BJ (cell line): ENCODE measurements at places on chromosomes 1 and 21. TPM values are rescaled to one million over a fixed set of nuclear protein-coding genes. Genes with fewer than 3 reads are reported as not detected.

- DNase-seq, result no peak
Observed at GRCh38 chr1:59511476-59512465, 214.9 kb downstream of the FGGY start.

The GJB5 gene
- not detected in 2 replicates for polyA plus RNA-seq

GRCh38 chr1:107900090-107900945, 64.7 kb downstream of the VAV3 start:
- no peak for DNase-seq

The IL12RB2 gene
- not detected in 2 replicates for polyA plus RNA-seq

The RGS7 gene
- polyA plus RNA-seq, result 0.93 and 1.1 TPM in 2 replicates

- DNase-seq, result no peak
Observed at GRCh38 chr21:27622631-27623030, 655.7 kb upstream of the ADAMTS5 start.

GRCh38 chr1:113903501-113904292, 902 bp downstream of the AP4B1 start:
- DNase-seq, result no peak

- peak; percentile 85 for DNase-seq
Observed at GRCh38 chr1:201696217-201696761, 132.7 kb upstream of the IPO9 start.

- no peak for DNase-seq
Observed at GRCh38 chr1:190963321-190963720, 485.7 kb upstream of the BRINP3 start.

DNA sequence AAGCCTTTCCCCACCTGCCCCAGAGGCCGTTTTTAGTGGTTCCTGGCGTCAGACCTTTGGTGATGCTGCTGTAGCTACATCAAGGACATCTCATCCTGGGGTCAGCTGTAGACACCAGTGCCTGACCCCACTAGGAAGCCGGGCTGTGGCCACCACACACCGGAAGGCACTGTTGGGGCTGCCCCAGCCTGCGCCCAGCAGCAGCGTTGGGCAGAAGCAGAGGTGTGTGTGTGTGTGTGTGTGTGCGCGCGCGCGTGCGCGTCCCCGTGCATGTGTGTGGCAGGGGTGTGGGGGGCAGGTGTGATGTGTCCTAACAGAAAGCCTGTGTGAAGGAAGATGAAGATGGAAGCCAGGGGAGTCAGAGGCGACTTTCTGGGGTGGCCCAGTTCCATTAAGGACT, 62.0 kb upstream of the COL6A1 start:
- DNase-seq, result no peak

DNA sequence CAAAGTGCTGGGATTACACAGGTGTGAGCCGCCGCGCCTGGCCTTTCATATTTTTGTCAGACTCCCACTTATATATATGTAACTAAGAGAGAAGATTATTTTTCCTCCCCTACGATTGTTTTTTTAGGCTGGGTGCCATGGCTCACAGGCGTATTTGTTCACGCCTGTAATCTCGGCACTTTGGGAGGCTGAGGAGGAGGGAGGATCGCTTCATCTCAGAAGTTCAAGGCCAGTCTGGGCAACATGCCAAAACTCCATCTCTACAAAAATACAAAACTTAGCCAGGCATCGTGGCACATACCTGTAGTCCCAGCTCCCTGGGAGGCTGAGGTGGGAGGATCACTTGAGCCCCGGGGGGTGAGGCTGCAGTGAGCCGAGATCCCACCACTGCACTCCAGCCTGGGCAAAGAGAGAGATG, 23.9 kb upstream of the ITLN2 start:
- DNase-seq, result no peak

DNA sequence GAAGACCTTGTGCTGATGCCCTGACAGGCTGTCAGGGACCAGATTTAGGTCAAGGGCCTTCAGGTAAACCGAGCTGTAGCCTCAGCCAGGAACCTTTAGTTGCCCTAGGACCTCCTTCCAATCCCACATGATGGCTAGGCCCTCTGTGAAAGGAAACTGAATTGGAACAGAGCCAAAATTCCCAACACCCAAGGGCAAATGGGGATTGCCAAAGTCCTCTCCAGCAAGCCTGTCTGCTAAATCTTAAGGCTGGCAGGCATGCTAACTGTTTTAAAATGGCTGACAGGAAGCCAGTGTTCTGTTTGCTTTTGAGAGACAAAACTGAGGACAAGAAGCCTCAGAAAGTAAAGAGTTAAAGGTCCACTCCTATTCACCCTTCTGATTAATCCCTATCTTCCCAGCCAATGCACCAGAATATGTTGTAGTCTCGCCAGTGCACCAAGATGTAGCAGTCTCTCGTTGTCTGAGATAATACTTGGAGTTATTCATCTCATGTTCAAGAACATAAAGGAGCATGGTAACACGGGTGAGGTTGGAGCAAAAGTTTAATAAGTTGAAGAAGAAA, 35.1 kb downstream of the MSTO1 start:
- no peak for DNase-seq

DNA sequence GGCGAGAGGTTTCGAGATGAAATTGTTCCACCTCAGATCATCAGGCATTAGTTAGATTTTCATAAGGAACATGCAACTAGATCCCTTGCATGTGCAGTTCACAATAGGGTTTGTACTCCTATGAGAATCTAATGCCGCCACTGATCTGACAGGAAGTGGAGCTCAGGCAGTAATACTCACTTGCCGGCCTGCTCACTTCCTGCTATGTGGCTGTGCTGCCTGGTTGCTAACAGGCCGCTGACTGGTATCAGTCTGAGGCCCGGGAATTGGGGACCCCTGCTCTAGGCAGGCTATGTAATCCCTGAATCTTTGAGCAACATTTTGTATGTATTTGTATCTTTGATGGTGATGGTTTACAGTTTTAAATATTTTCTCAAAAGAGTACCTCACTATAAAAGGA, 32.5 kb downstream of the XKR8 start:
- no peak for DNase-seq

DNA sequence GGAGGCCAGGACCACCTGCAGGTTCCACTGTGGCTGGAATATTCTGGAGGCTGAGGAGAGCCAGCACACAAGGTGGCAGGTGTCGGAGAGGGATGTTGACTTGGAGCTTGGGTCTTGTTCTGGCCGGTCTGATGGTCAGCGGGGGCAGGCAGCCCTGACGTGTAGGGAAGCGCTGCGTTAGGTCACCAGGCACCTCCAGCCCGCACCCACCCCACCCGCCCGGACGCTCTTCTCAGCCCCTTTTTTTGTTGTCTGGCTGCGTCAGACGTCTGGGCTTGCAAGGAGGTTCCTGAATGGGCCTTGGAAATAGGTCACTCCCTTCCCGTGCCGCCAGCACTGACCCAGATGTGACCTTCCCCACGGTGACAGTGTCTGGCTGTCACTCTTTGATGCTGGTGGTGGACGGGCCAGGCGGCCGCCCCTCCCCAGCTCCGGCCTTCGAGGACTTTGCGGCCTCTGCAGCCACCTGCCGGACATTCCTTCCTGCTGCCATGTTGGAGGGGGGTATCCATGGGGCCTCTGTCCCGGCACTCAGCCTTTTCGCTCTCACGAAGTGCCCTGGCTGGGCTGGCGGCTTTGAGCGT, 30.1 kb downstream of the SPSB1 start:
- DNase-seq, result no peak

DNA sequence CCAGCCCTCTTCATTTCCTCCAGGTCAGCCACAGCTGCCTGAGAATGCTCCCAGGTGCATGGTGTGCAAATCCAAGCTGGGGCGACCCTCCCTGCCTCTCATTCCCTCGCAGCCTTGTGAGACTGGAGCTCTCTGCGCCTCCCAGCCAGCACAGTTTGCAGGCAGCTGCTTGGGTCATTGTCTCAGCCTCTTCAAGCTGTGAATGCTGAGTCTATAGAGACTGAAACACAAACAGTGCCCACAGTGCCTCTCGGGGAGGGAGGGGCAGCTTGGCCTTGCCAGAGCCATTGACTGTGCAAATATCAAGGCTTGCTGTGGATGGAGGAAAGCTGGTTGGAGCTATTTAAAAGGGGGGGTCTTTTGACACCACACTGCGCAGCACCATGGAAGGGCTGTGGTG, 10.6 kb downstream of the PLXNA2 start:
- no peak for DNase-seq

- DNase-seq, result no peak
Observed at GRCh38 chr1:224430511-224431113, 4.0 kb downstream of the WDR26 start.

The LAD1 gene
- not detected in 2 replicates for polyA plus RNA-seq
